ENCODE measurements at places on chromosomes 6 and 20.

GRCh38 chr6:1705183-1705582, 95.5 kb downstream of the FOXC1 start:
- DNase-seq: no peak

DNA sequence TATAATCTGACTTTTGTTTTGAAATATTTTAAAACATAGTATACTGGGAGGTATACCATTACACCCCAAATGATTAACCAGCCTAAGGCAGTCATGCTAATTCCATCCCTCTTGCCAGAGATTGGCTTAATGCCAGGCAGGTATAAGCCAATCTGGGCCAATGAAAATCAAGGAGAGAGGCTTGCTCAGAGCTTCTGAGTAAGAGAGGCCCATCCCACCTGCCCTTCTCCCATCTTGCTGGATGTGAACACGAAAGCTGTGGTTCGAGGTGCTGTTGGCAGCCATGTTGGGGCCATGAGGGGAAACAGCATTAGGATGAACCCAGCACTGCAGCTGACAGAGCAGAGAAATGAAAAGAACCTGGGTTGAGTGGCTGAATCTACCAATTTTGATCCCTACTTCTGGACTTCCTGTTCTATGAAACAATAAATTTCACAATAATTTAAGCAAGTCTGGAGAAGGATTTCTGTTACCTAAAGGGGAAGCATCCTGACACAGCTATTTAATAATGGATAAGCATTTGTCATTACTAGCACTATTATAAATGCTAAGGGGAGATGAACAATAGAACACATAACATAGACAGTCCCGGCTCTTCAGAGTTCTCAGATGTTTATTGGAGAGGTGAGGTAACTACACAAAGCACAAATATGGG, 152.3 kb downstream of the CDC5L start:
- DNase-seq: no peak

- no peak for DNase-seq
Observed at GRCh38 chr6:123745895-123746294, 57.8 kb upstream of the NKAIN2 start.

- DNase-seq: no peak
Observed at GRCh38 chr6:145244349-145245100, 490.8 kb downstream of the EPM2A start.

DNA sequence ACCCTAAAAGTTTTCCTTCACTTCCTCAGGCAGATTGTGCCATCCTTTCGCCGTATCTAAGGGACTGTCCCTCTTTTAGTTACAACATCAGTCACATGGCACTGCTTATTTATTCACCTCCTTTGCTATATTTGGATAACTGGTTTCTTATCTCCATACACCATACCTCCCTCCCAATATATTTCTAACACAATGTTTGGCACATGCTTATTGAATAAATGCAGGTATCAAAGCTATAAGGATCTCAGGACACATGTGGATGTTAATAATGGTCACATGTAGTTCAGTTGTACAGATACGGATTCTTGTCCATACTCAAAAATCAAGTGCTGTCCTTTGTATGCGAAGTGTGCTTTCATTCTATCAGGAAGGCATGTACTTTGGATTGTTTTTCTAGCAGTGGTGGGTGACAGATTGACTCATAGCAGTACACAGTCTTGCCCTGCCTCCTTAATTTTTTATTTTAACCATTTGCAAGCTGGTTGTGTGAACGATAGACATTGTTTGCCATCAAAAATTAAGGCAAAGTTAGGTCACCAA, 407.1 kb upstream of the RUNX2 start:
- DNase-seq: no peak
